ENCODE measurements at places on chromosomes 7 and 10.

DNA sequence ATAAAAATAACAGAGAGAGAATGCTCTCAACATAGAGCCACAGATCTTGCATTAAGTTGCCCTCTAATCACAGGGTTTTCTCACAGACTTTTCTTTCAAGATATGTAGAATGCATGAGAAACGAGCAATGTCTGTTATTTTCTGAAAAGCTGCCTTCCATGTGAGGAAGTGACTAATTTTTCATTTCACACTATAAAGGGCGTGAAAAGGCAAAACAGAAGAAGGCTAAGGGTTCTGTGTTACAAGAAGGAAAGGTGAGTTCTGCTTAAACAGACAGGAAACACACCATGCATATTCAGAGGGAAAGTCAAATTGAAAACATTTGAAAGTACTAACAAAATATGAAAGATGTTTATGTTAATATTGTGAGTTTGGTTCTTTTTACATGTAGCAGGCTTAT is 189.2 kb downstream of the SEMA3D start:
- no peak for DNase-seq

- DNase-seq: peak; percentile 48
Measured at GRCh38 chr10:70461397-70462348, 16.9 kb upstream of the PALD1 start.

DNA sequence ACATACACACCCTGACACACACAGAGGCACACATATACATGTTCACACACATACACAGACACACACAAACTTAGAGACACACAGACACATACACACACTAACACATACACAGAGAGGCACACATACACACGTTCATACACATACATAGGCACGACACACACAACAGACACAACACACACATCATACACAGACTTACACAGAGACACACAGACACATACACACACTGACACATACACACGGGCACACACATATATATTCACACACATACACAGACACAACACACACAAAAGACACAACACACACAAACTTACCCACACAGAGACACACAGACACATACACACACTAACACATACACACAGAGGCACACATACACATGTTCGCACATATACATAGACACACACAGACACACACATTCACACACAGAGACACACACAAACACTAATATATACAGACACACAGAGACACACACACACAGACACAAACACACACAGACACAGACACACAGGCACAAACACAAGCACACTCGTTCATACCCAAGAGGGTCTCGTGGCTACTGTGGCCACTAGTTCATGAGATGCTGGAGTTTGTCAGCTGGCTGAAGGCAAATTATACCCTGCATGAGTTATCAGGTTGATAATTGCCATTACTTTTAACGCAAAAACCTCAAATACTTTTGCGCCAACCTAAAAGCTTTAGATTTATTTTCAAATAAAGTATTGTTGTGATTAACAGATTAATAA is 17.7 kb upstream of the KLF6 start:
- no peak for DNase-seq

GRCh38 chr10:81603106-81603620 is 271.8 kb upstream of the NRG3 start:
- no peak for DNase-seq

GRCh38 chr10:130016993-130017630 is 53.0 kb upstream of the EBF3 start:
- DNase-seq: no peak

DNA sequence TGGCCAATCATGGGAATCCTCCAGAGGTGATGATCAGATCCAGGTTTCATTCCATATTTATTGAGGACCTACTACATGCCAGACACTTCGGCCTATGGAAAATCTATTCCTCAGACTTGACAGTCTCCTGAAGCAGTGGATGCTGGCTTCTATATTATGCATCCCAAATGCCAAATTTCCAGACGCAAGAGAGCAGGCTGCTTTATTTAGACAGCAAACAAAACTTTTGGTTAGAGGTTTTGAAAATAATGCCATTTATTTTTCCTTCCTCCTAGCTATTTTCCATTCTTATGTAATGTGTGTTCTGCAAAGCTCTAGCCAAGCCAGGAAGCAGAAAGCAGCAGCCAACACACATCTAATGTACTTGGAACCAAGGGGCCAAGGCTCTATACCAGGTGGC is 330.8 kb downstream of the GPAM start:
- no peak for DNase-seq

DNA sequence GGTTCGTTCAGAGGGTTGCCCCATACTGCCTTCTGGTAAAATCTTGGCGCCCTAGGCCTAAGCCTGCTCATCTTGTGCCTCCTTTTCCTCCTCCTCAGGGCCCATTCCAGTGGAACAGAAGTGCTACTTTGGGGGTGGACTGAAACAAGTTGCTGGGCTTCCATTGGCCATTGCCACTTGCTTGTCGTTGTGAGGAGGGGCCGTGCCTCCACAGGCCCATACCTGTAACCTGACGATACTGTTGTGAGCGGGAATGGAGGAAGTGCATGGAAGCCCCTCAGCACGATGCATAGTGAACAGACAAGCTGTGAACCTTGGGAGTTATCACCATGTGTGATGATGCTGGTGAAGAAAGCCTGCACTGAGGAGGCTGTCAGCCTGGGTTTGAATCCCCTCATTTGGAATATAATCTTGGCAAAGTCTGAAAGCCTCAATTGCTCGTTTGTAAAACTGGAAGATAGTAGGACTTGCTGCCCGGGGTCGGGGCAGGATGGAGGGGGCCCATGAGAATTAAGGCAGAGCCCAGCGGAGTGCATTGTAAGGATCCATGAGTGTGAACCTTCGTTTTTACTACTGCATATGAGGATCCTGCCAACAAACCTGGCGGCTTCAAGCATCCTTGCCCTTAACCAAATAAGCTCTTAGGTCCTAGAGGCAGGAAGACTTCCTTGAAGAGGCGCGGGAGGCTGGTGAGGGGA is 671 bp upstream of the PAPSS2 start:
- no peak for DNase-seq

DNA sequence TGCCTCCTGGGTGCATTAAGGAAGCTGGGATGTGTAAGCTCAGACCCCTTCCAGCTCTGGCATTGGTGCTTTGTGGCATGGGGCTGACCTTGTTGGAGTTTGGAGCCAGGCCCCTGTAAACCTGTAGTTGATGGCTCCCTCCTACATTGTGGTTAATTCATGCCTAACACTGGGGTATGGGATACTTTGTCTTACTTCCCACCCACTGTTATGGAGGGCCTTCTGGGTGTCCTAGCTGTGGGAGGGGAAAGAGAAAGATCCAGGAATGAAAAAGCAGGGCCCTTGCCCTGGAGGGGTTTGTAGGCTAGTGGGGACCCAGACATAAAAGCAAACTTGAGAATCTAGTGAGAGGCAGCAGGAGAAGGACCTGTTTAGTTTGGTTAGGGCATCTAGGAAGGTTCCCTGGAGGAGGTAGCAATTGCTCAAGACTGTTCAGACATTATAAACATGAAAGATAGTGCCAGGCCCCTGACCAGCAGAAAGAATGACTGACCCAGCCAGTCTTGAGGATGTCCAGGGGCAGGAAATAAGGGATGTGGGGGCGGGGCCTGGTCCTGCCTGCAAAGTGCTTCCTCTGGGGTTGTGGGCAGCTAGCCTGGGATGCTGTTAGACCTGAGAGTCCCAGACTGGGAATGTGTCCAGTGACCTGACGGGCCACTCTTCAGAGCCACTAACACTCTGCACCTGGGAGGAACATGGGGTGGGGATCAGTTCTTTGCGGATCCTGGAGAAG is 6.6 kb downstream of the ADAMTS14 start:
- no peak for DNase-seq

DNA sequence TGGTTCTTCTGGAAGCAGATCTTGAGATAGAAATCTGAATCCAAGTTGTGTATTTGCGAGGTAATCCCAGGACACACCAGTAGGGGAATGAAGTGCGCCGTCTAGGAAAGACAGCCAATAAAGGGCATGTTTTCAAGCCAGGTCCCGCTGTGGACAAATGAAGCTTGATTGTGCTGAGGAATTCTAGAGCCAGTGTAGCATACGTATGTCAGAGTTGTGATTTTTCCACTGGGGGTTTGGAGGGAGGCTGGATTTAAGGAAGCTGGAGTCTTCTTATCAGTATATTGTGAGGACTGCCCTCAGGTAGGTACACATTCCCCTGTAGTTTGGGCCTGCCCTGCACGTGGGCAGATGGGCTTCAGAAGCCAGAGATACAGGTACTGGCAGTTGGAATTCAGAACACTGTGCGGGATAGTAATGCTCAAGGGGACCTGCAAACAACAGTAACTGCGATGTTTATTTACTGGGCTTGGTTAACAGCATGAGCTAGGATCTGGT is 50.9 kb downstream of the GALNT11 start:
- DNase-seq: no peak

DNA sequence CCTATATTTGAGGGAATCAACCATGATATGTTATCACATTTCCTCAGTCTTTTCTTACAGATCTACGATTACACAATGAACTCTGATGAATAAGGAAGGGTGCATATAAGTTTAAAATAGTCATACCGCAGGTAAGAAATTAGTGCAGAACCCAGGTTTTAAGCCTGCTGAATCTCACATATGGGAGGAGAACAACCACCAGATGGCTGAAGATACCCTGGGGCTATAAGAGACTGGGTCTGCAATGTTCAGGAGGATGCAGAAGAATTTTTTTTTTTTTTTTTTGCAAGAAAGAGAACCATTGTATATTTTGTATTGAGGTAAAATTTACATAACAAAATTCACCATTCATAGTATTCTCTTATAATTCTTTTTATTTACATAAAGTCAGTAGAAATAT is 372.3 kb upstream of the MYO3A start:
- DNase-seq: no peak

DNA sequence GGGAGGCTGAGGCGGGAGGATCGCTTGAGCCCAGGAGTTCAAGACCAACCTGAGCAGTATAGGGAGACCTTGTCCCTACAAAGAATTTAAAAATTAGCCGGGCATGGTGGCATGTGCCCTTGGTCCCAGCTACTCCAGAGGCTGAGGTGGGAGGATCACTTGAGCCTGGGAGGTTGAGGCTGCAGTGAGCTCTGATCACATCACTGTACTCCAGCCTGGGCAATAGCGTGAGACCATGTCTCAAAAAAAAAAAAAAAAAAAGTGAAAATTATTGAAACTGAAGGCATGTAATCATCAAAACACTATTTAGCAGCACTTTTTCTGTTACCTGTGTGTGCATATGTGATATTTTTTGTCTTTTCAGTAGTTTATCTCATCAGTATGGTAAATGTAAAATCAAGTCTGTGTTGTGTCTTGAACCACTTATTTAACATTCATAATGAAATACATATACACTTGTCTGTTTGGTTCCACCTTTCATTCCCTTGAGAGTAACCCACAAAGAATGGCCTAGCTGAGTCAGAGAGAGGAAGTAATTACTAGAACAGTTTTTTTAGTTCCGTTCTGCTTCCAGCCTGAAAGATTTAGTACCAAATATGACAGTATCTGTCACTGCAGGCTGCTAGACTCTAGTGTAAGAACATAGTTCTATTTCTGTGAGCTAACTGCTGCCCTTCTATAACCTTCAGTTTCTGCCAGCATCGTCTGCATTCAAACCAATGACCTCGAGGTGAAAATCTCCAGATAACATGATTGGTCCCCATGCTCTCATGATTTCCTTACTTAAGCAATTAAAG is 68.6 kb downstream of the MMRN2 start:
- DNase-seq: no peak

DNA sequence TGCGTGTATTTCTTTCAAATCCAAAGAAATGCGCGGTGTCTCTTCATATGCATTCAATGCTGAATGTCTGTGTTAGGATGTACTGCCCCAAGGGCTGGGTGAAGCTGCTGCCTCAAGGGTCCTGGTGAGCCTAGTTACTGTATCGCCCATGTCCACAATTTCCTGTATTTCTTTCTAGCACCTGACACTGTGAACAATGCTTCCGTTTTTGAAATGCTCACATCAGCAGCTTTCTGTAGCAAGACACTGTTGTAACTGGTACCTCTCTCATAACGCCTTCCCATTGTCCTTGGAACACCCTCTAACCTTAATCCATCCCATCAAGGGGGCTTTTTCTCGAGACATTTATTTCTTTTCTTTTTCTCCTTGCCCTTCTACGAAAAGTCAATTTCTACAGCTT is 25.1 kb downstream of the NRP1 start:
- no peak for DNase-seq

DNA sequence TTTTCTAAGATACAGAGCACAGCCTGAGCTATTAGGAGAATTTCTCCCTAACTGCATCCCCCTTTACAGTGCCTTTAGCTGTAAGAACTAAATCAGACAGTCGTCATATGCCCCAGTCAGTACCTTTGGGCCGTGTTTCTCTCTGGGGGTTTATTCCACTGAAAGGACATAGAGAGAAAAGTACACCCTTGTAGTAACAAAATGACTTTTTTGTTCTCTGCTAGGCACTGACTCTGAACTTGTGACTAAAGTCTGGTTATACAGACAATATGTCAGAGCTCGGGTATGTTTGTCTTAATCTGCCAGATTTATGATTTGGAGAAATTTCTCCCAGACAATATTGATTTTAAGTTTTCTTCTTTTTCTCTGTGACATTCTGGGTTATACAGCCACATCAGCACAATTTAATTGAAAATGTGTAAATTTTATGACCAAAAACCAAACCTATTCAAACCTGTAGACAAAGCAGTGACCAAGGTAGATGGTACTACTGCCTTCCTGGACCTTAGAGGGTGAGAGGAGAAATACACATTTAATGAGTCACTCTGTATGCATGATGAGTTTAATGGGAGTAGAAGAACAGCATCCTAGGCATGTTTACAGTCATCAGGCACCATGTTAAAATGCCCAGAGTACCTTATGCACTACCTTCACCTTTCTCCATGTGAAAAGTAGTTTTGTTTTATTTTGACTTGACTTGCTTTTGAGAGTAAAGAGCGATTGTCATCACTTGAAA is 156.1 kb upstream of the PLXDC2 start:
- DNase-seq: no peak

- no peak for DNase-seq
Measured at GRCh38 chr10:27503498-27504006, 552 bp upstream of the RAB18 start.

DNA sequence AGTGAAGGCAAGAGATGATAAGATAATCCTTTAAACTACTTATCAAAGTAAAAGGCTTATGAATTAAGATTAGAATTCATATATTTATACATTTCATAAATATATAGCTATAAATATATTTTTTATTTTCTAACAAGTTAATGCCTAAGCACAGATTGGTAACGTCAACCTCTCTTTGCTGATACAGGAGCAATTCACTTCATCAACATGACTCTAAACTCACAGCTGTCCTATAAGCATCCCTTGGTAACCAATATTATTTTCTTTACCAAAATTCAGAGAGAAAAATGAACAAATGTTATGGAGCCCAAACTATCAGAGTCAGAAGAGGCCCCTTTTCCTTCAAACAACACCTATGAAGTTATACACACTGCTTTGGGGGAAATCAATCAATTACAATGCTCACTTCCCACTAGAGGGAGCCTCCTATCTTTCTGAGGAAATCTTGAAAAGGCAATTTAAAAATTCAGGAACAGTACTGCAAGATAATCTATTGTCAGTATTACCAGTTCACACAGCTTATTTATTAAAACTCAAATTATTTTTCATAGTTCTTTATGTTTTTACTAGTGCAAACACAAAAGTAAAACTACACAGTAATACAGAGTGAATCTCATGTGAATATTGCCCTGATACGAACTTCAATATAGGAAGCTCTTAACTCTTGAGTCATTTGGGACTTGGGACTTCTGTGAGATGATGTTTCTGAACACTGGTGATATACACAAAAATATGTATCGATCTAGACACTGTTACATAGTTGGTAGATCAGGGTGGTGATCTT is 51.0 kb upstream of the NOBOX start:
- no peak for DNase-seq

- DNase-seq: no peak
Measured at GRCh38 chr7:4040109-4040928, 641.8 kb upstream of the FOXK1 start.
